ENCODE measurements at places on chromosomes 1 and 21. TPM values are rescaled to one million over a fixed set of nuclear protein-coding genes. Genes with fewer than 3 reads are reported as not detected.

CFAP107 gene
- total RNA-seq, result under 0.01 TPM

RNF223 gene
- total RNA-seq, result not detected

KRTAP19-3 gene
- total RNA-seq, result not detected

SH2D1B gene
- total RNA-seq, result 0.52 TPM

CHIA gene
- not detected for total RNA-seq

INSRR gene
- total RNA-seq, result 0.52 TPM

Data from skeletal muscle tissue (tissue), 5 donors.